AML-193 (cell line): ENCODE measurements at places on chromosomes 5 and 9.

GRCh38 chr5:171615705-171616640 lies 169.6 kb upstream of the SMIM23 start:
- DNase-seq, result no peak

DNA sequence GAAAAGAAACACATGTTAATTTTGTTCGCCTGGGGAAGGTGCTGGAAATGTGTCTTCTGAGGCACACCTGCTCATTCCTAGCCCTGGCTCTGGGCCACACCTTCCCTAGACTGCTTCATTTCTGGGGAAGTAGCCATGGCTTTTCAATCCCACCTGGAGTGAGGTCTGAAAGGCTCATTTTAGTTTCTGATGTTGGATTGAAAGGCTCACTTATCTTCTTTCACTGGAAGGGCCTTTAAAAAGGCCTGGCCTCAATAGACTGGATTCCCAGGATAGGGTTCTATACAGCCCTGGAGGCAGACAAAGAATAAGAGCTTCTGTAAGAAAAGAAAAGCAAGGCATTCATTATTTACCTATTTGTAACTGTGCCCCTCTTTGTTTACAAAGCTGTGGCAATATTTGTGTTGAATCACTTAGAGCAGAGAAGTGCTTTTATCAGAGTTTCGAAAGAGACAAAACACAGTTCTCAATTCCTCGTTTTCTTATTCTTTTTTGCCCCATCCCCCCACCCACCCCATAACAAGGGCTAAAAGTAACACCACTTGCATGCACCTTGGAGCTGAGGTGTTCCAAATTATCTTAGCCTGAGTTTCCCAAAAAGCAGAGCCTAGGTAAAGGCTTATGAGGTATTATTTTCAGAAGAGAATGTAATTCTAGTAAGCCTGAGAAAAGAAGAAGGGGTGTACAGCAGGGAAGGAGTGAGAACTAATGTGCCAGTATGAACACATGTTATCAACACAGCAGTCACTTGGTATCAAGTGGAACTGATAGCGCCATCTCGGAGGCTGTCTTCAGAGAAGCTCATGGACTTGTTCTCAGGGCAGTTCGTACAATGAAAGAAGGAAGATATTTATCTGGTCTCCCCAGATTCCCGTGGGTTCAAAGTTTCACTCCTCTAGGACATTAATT lies 413.1 kb downstream of the KCTD16 start:
- DNase-seq, result no peak

- DNase-seq, result peak; percentile 51
These were observed at the start of gene MSANTD3 for GRCh38 chr9:100426530-100427365. Gene MSANTD3 (plus strand): TSS chr9:100427143. CDS start chr9:100441939, 14,796 bp downstream.

DNA sequence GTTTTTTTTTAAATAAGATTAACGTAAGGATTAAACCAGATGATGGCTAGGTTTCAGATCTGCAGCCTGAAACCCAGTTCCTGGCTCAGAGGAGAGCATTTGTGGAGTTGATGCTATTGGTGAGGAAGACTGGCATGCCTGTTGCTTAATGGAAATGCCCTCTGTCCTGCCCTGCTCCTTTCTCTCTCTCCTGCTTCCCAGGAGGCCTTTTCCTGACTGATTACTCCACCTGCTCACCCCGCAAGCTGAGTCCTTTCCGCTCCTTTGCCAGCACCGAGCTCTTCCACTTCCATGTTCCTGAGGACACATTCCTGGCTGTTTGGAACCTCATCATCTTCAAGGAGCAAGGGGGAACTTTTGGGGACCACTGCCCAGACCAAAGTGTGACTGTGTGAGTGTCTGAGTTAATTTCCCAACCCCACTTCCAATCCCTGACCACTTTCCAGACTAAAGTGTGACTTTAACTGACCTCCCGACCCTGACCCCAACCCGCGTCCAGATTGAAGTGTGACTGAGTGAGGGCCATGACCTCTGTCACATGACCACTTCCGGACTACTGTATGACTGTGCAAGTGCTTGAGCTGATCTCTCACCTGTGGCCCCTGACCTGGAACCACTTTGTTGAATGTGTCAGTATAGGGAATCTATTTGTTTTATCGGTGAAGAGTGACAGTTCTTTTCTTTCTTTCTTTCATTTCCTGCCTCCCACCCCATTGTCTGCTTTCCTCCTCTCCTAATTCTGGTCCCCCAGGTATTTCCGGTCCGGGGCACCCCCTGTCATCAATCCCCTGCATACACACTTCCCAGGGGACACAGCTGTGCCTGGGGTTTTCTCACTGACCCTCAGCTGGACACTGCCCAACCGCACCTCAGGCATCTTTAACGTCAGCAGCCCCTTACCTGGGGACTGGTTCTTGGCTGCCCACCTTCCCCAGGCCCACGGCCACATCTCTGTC lies 5.5 kb downstream of the TMEM8B start:
- no peak for DNase-seq

DNA sequence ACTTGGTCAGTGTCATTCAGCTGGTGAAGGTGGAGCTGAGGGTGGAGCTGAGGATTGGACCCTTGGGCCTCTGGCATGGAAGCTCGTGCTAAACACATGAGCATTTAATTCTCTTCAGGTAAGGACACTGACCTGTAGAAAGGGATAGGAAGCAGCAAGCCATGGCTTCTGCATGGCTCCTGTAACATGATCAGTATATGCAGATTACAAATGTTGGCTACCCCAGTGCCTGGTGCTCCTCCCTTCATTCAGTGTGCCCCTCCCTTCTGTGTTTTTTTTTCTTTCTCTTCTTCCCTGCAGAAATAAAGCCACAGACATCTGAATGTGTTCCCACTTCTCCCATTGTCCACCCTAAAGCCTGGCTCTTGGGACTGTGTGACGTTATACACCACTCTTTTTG lies 52.9 kb downstream of the ARHGAP26 start:
- no peak for DNase-seq

DNA sequence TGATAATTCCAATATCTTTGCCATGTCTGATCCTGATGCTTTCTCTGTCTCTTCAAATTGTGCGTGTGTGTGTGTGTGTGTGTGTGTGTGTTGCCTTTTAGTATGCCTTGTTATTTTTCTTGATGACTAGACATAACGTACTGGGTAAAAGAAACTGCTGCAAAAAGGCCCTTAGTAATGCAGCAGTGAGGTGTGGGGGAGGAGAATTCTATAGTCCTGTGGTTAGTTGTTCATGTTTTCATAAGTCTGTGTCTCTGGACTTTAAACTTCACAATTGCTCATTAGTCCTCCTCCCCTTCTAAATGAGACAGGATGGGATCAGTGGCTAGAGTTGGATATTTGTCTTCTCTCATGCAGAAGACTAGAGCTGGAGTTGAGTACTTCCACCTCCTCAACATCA lies 346.2 kb upstream of the IRX1 start:
- DNase-seq, result no peak

DNA sequence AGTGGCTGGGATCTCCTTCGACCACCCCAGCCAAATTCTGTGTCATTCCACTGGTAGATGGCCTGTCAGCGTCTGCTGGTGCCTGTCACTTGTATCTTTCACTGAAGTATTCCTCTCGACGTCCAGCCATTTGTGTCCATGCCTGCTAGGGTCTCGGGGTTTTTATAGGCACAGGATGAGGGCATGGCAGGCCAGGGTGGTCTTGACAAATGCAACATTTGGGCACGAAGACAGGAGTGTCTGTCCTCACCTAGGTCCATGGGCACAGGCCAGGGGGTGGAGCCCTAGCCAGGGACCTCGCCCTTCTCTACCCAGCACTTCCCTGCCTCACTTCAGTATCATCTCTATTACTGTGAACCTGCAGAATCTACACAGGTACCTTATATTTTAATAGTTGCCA lies 2223.9 kb upstream of the ACO1 start:
- no peak for DNase-seq

DNA sequence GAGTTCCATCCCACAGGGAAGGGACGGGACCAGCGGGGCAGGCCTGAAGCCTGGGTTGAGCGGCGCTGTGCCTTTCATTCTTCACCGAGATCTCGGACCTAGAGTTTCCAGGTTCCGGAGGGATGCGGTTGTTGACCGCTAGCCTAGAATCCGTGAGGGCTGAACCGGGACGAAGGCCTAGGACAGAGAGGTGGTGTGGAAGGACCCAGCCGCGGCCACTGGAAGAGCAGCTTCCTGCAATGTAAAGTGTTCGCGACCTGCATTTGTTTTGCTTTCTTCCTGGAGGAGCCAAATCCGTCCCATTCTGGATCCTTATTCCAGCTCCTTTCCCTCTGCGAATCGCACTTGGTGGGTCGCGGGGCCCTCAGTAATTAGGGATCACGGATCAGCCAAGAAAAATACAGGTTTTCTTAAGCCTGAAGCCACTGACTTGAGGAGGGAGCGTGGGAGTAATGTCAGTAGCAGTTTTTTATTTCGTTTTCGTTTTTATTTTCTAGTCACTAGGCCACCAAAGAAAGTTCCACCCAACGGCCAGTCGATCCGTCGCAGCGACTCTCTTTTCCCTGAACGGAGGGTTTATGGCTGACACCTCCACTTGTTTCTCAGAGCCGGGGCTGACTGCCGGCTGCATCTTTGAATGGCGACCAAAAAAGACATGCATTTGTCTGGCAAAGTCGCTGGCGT lies 48.6 kb downstream of the ANXA2R start:
- no peak for DNase-seq

DNA sequence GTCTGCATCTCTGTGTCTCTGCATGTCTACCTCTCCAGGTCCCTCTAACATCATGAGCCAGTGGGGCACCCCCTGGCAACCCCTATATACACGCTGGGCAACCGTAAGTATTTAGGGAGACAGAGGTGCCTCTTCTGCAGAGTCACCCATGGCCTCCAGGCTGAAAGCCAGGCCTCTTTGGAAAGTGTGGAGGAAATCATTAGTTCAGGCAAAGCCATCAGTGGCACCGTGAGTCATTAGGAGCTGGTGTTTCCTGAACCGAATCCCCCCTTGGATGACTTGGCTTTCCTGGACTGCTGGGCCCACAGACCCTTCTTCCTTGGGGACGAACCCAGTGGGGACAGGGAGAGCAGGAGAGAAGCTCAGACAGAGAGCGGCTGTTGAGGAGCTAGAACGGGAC lies 174.8 kb downstream of the OLFM1 start:
- no peak for DNase-seq

- DNase-seq, result no peak
These were observed 27.8 kb downstream of the RUSC2 start for GRCh38 chr9:35517552-35518224.

DNA sequence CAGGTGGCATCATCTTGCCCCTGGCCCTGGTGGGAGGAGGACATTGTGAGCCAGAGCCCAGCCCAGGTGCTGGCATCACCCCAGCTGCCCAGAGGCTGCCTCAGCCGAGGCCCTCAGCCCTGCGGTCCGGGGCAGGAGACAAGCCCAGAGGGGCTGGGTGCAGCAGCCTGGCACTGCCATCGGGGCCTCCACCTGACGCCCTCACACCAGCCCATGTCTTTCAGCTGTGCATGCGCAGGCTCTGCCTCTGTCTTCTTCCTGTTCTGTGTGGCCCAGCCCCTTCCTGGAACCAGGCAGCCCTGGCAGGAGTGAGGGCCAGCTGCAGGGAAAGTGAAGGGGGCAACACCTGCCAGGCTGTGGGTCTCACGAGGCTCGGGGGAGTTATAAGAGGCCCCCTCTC lies 4.8 kb upstream of the CEL start:
- no peak for DNase-seq

DNA sequence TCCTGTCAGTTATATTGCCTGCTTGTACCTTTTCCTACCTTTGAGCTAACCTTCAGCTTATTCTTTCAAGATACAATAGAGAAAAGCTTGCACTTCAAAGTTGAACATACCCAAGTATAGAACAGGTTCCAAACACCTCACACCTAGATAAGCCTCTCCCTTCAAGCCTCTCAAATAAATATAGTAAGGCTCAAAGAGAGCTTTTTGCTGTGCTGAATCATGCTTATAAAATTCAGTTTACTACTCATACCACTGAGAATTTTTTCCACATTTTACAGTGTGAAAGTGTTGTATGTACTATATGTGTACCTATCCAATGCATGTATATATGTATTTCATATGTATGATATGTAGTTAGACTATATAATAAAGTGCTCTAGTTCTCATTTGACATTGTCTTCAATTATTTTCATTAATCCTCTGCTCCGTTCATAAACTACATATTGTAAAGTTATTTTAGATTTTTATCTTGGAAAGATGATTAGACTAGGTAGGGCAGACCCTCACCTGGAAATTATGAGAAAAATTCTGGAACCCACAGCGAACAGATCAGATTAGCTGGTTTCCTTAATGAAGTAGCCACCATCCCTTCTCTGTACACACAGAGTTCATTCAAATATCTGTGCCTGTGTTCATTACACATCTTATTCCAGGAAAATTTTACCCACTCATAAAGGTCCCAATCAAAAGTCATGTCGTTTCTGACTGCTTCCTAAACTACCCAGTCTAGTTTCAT lies 149.2 kb upstream of the RGMB start:
- DNase-seq, result no peak

GRCh38 chr9:73810585-73811215 lies 659.0 kb downstream of the ANXA1 start:
- no peak for DNase-seq

DNA sequence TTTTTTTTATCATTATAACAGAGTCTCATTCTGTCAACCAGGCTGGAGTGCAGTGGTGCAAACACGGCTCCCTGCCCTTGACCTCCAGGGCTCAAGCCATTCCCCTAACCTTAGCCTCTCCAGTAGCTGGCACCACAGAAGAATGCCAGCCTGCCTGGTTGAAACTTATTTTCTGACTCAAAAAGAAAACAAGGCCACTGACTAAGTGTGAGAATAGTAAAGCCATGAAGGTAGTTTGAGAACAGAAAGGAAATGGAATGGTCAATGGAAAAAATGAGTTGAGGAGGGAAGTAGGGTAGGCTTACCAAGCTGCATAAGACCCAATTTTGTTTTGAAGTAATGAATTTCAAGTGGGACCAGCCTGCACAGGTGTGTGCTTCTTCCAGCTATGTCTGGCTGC lies 82.8 kb upstream of the RORB start:
- no peak for DNase-seq

GRCh38 chr9:107737987-107738743 lies 248.6 kb upstream of the KLF4 start:
- DNase-seq, result no peak

DNA sequence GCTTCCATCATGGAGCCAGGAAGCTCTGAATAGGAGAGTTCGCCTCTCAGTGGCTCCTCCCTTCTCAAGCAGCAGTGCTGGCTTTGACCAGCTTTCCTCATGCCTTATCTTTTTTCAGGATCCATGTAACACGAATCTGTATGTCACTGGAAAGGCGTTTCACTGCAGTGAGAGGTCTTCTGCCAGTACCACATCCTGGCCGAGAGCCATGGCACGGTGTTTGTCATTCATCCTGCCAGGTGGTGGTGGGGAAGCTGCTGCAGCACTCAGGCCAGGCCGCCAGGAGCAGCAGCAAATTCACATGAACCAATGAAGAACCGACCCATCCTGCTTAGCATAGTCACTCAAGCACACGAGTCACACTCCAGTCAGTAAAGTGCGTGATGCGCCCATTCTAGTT lies 179.0 kb downstream of the FANCC start:
- DNase-seq, result no peak

- DNase-seq, result no peak
These were observed 5.1 kb upstream of the EGR1 start for GRCh38 chr5:138460032-138460693.
